ENCODE measurements at places on chromosomes 7 and 10.
A peak's percentile ranks its signal among the peaks of the same experiment; 100 is the strongest.

GRCh38 chr10:31701546-31701945, 227.1 kb downstream of the ARHGAP12 start:
- no peak for DNase-seq

DNA sequence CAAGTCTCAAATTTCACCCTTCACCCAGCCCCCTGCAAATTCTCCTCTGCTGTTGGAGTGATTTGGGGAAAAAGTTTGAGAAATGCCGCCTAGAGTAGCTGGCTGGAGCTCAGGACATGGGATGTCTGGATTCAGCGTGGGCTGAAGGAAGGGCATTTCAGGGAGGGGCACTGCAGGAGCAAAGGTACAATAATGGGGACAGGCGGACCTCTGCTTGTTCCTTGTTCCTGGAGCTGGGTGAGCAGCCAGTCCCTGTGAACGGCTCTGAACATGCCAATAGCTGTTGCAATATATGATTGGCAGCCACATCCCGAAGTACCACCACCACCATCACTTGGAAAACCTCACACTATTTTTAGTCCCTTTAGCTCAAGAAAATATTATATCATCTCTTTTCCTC, 23.4 kb downstream of the ADRA2A start:
- no peak for DNase-seq

- DNase-seq, result no peak
Observed at GRCh38 chr7:23450518-23450917, 19.8 kb downstream of the IGF2BP3 start.

DNA sequence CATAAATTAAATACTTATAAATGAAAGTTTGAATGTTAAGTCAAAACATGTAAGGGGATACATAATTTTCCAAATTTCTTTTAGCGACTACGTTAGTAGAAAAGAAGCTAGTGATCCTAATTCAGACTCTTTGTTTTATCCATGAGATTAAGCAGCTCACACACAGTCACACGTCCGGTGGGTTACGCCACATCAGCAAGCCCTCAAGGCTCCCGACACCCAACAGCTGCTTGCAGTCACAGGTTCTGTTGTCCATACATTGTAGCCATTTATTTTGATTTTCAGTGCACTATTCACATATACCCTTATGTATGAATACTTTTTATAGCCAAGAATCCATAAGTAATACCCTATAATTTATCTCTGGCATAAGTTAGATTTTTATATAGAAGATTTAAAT, 39.5 kb downstream of the XRCC2 start:
- DNase-seq, result no peak

GRCh38 chr7:92044148-92044547, 90.1 kb downstream of the CYP51A1 start:
- no peak for DNase-seq

GRCh38 chr10:34018784-34019183, 684.3 kb upstream of the NRP1 start:
- DNase-seq, result no peak

- no peak for DNase-seq
Observed at GRCh38 chr7:135100856-135101255, 47.0 kb upstream of the TMEM140 start.

DNA sequence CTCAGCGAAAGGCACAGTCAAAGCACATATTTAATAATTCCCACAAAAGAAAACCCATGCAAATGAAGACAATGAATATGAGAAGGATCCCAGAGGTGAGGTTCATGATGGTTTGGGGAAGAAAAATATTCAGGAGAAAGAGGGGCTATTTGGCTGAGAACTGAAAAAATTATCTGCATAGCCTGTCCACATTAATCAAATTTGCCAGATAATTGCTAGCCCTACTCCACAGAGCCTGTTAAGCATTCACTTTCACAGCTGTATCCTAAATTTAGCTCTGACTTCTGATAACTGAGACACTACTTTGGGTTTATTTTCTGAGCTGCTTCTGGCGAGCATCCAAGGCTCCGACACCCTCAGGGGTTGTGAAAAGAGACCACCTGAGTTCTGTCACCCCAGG, 176.2 kb downstream of the HERPUD2 start:
- DNase-seq, result no peak

DNA sequence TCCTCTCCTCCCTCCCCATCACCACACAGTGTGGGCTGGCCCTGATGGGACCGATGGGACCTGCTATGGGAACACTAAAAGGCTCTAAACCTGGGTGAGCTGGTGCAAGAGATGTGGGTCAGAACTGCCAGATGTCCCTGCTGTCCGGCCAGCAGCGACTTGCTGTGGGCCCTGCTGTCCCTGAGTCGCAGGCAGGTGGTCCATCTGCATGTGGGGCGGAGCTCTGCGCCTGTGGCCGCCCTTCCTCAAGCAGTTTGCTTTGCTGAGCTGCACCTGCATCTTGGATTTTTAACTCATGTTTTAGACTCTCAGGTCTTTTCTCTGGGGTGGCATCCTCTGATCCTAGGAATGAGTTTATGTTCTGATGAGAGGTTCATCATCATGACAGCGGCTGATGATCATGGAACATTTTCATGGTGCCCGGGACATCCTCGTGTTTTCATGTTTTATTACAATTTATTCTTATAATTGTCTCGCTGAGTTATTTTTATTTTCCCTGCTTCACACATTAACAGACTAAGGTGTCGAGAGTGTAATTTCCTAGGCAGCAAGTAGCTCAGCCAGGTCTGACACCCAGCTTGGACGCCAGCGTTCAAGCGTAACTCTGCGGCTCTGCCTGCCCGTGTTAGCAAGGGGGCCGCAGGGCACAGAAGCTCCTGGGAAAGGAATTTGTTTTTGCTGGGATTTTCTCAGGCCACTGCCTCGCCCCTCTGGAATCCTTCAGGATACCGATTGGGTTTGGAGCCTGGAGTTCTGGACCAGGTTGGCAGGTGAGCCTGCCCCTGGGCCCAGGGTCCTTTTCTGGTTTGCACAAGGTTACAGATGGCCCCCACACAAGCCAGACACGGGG, 615.2 kb upstream of the FOXK1 start:
- no peak for DNase-seq

DNA sequence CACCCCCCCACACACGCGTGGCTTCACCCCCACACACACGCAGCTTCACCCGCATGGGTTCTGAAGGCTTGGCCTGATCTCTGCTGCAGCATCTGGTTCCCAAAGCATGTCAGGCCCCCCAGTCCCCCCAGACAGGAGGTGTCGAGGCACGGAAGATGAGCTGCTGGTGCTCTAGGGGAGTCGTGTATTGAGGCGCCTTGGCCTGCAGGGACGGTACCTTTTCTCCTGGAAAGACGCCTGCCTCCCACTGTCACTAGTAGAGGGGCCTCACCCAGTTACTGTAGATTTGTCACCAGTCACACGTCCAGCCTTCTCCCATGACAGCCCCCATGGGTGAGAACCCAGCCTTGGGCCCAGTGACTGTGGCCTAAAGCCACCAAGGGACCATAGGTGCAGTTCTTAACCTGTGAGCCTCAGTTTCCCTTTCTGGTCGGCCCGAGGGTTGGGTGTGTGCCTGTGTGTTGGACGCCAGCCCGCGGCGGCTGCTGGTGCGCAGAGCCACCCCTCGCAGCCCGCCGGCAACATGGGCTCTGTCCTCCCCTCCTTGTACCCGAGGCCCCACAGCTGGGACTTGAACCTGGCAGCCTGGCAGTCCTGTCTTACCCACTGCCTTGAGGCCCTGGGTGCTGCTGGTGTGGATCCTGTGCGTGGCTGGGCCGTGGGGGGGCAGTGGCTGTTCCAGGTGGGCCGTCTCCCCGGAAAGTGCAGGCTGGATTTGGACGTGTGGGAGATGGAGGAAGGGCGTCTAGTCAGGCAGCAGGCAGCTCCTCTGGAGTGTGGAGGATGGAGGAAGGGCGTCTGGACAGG, 81.7 kb downstream of the NKX6-2 start:
- DNase-seq, result no peak

DNA sequence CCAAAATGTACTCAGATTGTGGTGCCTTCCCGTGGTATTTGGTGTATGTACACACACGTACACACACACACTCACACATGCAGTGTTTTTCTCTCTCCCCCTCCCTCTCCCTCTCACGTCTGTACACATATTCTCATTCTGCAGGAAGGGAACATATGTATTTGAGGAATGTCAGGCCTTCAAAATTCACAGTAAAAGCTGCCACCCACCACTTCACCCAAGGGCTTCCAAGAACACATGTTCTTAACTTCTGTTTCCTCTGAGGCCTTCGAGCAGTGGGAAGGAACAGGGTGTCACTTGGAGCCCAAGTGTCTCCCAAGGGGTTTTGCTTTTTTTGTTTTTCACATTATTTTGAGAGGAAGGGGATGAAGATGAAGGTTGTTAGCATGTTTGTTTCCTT, 198.9 kb downstream of the TCF7L2 start:
- DNase-seq, result no peak

- DNase-seq, result no peak
Observed at GRCh38 chr10:58435297-58435985, 50.2 kb downstream of the TFAM start.

- DNase-seq, result no peak
Observed at GRCh38 chr7:24898691-24899090, 81.3 kb downstream of the OSBPL3 start.

DNA sequence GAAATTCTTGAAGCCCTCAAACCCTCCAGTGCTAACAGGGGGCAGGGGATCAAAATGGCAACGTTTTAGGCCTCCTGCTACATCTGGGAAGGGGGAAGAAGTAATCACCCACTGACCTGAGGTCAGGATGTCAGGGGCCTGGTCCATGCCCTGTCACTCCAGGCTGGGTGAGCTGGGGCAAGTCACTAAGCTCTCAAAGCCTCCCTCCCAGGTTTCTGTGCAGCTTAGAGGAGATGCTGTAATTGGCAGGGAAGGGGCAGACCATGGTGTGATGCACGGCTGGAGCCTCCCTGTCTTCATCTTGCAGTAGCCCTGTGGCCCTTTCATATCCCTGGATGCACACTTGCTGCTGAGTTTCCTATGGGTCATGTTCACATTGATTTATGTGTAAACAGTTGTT, 27.2 kb downstream of the LEP start:
- DNase-seq, result no peak

GRCh38 chr7:28717445-28718054, 240.6 kb downstream of the TRIL start:
- DNase-seq, result no peak

- no peak for DNase-seq
Observed at GRCh38 chr7:12861070-12861469, 173.6 kb downstream of the ARL4A start.

DNA sequence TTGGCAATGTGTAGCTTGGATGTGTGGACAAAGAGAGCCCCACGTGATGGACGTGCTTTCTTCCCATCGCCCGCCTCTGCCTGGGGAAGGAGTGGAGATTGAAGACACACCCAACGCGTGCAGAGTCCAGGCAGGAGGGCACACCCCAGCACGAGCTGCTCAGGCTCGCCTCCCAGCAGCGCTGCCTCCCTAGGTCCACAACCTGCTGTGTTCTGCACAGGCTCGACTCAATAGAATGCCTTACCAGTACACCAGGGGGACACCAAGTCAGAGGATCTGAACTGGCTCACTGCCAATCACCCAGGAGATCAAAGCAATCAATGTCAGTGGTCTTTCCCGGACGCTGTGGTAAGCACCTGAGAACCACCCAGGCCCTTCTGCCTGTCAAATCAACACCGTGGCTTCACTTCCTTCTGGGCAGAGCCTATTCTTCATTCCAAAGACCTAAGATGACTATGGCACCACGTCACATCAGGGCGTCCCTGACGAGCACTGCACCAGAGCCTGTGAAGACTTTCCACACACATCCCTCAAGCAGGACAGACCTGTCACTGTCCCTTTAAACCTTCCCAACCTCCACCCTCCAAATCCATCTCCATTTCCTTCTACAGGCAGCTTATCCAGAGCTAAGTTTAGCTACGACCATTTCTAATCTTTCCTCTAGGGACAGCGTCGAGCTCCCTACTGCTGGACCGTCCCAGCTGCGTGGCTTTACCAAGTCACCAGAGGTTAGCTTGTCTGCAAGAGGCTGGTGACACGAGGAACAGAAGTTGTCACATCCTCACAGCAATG, 72.3 kb downstream of the AMZ1 start:
- DNase-seq, result no peak

DNA sequence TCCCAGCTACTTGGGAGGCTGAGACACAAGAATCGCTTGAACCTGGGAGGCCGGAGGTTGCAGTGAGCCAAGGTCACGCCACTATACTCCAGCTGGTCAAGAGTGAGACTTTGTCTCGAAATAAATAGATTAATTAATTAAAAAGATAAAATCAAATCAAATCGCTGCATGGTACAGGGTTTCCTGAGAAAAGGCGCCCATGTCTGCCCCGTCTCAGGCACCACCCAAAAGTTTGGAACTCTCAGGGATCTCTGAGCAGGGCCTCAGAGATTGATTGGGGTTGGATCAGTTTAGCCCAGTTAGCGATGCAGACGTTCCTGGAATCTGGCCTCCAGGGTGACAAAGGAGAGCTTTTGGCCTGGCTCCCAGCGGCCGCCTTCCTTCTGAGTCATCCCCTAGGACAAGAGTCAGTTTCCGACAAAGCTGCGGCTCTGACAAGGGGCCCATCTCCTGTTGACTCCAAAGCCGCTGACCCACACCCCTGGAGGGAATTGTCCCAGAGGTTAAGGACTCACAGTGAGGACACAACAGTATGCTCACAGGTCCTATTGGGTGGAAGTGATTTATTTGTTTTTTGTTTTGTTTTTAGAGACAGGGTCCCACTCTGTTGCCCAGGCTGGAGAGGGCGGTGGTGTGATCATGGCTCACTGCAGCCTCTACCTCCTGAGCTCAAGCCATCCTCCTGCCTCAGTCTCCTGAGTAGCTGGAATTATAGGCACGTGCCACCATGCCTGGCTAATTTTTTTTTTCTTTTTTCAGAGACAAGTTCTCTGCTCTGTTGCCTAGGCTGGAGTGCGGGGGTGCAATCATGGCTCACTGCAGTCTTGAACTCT, 6.8 kb downstream of the ORAI2 start:
- no peak for DNase-seq

DNA sequence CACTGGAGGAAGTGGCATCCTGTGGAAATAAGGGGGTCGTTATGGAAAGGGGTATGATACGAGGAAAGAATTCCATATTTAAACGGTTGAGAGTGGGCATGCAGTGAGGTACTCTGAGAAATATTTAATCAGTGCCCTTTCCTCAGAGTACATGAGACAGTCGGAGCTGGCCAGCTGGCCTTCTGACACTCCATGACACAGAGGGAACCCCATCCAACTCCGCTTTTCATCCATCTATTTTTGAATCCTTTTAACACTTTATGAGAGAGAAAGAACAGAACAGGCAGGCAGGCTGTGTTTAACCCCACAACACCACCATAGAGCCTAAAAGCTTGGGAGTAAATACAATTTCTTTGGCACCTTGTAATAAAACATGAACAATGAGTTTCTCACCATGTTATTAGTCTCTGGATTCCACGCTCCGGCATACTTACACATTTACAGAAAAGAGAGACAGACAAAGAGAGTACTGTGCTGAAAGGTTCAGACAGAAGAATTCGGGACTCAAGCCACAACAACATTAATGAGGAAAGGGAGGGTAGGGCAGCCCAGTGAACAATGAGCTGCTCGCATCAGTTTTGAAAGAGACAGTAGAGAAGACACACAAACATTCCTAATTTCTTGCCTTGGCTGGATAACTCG, 124.2 kb upstream of the PDLIM1 start:
- DNase-seq, result peak; percentile 63

- DNase-seq, result no peak
Observed at GRCh38 chr7:30147223-30147622, 12.4 kb downstream of the MTURN start.
